ENCODE measurements at places on chromosomes 2 and 18.

- no peak for DNase-seq
These were observed 10.5 kb downstream of the CYB5A start for GRCh38 chr18:74281011-74281979.

DNA sequence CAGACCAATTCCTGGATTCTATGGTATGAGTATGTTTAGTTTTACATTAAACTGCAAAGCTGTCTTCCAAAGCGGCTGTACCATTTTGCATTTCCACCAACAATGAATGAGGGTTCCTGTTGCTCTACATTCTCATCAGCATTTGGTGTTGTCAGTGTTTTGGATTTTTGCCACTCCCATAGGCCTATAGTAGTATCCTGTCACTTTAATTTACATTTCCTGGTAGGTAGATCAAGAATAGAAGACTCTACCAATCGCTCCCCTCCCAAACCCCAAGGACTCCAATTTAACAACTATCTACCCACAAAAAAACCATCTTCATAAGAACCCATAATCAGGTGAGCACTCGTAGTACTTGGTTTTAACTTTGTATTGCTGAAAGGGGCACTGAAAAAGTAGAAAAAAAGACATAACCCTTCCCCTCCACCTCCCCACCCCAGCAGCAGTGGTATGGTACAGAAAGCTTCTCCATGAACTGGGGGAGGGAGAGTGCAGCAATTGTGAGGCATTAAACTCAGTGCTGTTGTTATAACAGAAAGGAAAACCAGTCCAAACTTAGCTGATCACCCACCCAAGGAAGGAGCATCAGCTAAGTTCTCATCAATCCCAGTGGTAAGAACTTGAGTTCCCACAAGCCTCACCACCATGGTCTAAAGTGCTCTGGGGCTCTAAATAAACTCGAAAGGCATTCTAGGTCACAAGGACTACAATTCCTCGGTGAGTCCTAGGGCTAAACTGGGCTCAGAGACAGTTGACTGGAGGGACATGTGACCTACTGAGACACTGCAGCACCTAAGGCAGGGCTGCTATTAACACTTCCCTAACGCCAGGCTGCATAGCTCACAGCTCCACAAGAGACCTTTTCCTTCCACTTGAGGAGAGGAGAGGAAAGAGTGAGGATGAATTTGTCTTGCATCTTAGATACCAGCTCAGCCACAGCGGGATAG is 35.5 kb upstream of the CYTIP start:
- DNase-seq: no peak

- no peak for DNase-seq
These were observed 417.1 kb upstream of the CDH2 start for GRCh38 chr18:28594034-28594433.

GRCh38 chr18:10015288-10015701 is 101.5 kb downstream of the VAPA start:
- DNase-seq: no peak

- DNase-seq: no peak
These were observed 226.5 kb downstream of the SEPTIN10 start for GRCh38 chr2:109387221-109387735.

DNA sequence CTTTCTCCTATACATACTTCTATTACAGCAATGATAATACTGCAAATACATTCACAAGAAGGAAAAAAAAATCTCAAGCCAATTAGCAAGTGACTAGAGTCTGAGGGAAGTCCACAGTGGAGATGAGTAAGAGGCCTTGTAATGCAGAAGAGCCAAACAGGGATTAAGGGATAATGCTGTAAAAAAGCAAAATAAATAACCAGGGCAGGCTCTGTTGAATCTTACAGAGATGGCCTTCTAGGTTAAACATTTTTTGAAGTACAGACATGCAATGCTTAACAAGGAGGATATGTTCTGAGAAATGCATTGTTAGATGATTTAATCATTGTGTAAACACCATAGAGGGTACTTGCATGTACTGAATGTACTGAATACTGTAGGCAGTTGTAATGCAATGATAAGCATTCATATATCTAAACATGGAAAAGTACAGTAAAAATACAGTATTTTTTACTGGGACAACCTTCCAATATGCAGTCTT is 122.1 kb upstream of the RMDN2 start:
- no peak for DNase-seq

DNA sequence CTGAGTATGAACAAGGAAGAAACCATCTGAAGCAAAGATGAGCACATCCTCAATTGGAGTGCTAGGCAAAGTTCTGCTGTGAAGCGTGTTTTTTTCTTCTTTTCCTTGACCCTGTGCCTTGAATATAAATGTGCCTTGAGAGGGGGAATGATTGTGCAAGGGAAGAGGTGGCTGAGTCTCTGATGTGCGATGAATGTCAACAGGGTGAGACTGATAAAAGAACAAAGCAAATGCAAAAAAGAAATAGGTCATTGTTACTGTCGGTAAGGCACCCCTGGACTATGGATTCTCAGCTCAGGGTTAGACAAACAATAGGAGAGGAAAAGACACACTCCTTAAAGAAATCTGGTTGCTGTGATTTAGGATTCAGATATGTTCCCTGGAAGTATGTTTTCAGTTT is 54.5 kb downstream of the HDHD2 start:
- DNase-seq: no peak

GRCh38 chr2:187502467-187502866 is 51.8 kb downstream of the TFPI start:
- DNase-seq: no peak

- no peak for DNase-seq
These were observed 48.6 kb downstream of the PTGR3 start for GRCh38 chr18:75160364-75160763.

DNA sequence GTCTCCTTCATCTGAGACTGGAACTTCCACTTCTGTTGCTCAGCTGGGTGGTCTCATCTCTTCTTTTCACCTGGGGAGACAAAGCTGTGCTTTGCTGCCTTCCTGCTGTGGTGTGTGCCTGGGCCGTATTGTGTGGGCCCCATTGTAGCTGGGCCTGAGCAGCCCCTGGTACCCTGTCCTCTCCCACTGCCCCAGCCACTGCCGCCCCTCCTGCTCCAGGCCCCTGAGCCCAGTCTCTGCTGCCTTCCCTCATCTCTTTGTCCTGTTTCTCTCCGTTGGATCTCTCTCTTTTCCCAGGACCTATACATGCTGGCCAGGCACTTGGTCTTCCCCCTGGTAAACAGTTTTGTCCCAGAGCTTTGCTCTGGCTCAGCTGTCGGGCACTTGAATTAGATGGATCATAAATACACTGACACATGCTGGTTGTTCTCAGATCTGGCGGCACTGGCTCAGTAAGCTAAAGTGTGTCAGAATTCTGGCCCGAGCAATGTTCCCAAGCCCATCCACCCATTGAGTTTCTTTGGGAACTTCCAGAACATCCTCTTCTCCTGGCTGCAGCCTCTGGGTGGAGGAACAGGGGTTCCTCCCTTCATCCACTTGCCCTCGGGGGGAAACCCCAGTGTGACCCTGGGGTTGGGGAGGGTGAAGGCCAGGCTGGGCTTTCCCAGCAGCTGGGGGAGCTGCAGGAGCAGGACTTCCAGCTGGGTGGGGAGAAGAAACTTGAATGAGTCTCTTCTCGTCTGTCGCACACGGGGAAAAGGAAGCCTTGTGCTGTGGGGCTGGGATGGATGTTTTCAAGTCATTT is 99.0 kb downstream of the DGKD start:
- DNase-seq: no peak

DNA sequence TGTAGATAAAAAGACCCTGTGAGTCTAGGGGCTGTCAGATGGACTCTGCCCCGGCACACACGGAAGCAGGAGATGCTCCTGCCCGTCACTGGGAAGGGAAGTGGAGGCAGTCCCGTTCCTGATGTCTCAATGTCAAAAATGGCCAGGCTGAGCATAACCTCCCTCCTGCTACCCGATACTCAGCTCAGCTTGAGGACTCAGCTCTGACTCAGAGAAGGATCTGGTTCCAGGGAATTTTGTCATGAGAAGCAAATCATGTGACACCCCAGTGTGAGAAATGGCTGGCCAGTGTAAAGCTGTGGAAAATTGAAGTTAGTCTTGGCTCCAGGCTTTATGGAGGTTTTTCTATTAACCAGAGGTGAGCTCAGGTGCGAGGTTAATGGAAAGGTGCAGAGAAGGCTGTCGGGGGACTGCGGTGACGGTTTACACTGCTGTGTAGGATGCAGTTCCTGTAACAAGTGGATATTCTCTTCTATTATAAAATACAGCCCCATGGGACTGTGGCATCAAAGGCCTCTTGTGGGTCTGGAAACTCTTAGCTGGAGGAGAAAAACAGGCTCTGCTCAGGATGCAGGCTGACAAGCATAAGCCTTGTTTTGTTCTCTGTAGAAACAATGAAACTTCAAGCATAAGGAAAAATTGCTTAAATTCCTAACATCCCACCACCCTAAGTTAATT is 24.7 kb upstream of the AGAP1 start:
- no peak for DNase-seq

GRCh38 chr2:21461754-21462240 is 338.0 kb downstream of the TDRD15 start:
- no peak for DNase-seq

DNA sequence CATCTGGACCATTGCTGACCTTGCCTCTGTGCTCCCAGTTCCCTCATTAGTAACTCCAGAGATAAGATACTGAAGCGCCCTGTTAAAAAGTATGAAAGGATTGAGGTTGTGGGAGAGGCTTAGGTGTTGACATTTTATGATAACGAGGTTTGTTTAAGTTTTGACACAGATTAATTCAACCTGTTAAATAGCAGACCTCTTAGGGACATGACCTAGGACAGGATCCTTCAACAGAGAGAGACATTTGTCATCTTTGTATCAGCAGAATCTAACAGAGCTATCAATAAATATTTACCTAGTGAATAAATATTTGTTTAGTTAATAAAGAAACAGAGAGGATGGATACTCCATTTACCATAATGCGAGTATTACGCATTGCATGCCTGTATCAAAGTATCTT is 99.5 kb downstream of the DCC start:
- no peak for DNase-seq

- peak; percentile 28 for DNase-seq
These were observed 78.4 kb downstream of the SETBP1 start for GRCh38 chr18:44758861-44759631.

- DNase-seq: no peak
These were observed 5.3 kb upstream of the FLACC1 start for GRCh38 chr2:201362396-201362795.

- DNase-seq: no peak
These were observed 83.9 kb downstream of the TPO start for GRCh38 chr2:1497122-1497611.

DNA sequence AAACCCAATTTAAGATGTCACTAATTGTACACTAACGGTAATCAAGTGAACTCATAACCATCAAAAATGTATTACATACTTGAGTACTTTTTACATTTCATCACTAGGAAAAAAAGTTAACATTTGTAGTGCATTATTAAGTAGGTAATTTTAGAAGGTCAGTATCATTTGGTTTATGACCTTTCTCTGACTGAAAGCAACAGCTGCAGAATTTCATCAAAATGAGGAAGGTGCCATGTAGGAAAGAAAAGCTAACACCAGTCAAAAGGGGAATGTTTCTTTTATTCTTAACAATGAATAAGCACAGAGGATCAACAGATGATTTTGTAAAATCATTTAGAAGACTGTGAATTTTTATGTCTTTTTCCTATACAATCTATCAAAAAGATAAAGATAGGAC is 79.0 kb downstream of the PIGN start:
- DNase-seq: no peak

- no peak for DNase-seq
These were observed 24.2 kb downstream of the TRAF3IP1 start for GRCh38 chr2:238344517-238344916.

DNA sequence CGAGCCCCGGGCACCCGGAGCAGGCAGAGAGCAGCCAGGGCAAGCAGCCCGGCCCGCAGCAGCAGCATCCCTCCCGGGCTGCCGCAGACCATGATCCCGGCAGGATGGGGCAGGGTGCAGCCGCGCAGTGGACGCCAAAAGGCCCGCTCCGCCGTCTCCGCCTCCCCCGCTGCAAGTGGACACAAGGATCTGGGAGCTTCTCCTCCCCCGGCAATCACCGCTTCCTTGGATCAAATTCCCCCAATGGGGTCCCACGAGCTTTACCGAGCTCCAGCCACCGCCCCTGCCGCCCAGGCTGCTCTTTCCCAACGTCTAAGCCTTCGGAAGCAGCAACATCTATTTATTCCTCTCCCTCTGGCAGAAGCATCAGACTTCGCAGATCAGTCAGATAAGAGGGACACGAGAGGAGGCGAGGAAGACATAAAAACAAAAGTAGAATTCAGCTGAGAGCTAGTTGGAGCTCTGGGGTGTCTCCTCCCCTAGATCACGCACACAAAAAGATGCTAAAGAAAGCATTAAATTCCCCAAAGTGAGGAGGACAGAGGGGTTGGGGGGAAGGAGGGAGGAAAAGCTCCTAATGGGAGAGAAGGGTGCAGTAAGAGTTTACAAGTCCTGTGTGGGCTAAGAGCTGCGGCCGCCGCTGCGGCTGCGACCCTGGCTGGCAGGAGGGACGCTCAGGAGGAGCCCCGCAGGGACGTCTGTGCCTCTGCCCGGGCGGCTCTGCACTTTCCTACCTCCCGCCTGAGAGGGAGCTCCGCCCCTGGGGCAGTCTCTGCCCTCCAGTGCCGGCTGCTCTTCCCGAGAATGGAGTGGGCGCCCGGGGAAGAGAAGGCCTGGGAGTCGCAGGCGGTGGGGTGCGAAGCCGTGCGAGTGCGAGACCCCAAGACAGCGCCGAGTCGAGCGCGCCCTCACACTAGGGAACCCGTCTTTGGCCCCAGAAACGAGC is at the start of gene FRZB:
FRZB (minus strand) TSS at position 177 of the 946 bp plus-strand sequence; CDS start at position 92, 85 bp downstream.
- DNase-seq: no peak

DNA sequence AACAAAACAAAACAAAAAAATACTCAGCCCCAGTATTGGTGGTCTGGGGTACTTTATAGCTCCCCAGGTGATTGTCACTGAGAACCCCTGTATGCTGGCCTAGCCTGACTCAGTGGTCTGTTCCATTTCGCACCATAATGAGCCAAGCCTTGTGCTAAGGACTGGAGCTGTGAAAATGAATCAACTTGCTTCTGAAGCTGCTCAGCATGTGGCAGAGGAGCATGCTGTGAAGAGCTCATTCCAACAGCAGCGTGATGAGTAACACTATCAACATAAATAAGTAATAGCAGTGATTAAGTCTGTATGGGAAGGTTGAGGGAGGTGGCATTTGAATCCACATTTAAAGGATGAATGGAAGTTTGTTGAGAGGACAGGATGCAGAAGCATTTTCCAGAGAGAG is 67.2 kb upstream of the ATL2 start:
- no peak for DNase-seq

- peak; percentile 76 for DNase-seq
These were observed 15.3 kb downstream of the CHRNA1 start for GRCh38 chr2:174748948-174749347.

DNA sequence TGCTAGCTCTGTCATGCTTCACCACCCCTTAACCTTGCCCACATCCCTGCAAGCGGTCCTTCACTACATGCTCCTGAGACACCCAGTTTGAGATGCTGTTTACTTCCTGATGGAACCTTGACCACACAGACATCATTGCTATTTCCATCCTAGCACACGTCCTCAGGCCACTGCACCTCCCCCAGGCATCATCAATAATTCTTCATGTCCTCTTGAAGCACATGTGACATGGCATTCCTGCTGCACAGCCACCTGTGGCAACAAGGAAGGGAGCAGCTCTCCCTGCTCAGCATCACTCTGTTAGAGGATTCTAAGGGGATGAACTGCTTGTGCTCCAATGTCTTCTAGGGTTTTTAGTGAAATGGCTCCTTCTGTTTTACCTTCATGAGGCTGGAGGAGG is 26.1 kb upstream of the ST3GAL5 start:
- no peak for DNase-seq

GRCh38 chr18:8106603-8107002 is 502.6 kb upstream of the RAB12 start:
- no peak for DNase-seq

- DNase-seq: no peak
These were observed 51.4 kb downstream of the BCL2 start for GRCh38 chr18:63267975-63268721.

- DNase-seq: no peak
These were observed 50.8 kb downstream of the TWIST2 start for GRCh38 chr2:238898534-238899281.

Data from CD4-positive, alpha-beta T cell treated with Interleukin-12 subunit alpha and Interleukin-12 subunit beta, for 1 hour (primary cell).